ENCODE measurements at places on chromosomes 6 and 20.

- DNase-seq, result no peak
Observed at GRCh38 chr20:32019156-32019510, 8.9 kb downstream of the CCM2L start.

DNA sequence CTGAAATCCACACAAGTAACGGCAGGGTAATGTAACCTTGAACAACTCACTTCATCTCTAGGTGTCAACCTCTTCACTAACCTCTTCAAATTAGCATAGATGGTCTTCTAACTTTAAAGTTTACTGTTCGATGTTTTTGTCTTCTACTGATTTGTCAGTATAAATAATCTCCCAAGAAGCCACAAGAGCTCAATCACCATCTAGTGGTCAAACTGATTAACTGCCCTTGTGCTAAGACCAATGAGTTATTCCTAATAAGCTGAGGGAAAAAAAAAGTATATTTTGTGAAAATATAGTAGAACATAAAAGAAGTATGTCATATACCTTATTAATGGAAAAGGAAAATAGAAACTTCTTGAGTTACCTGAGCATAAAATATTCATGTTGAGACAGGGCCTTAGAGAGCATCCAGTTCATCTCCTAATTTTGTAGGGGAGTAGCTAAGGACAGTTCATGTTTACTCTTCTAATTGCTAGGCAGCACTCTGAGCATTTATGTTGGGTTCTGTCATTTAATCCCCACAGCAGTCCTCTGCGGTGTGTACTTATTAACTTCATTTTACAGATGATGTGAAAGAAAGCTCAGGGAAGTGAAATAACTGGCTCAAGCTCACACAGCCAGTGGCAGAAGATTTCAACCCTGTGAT, 317.1 kb downstream of the ESR1 start:
- peak; percentile 83 for DNase-seq

DNA sequence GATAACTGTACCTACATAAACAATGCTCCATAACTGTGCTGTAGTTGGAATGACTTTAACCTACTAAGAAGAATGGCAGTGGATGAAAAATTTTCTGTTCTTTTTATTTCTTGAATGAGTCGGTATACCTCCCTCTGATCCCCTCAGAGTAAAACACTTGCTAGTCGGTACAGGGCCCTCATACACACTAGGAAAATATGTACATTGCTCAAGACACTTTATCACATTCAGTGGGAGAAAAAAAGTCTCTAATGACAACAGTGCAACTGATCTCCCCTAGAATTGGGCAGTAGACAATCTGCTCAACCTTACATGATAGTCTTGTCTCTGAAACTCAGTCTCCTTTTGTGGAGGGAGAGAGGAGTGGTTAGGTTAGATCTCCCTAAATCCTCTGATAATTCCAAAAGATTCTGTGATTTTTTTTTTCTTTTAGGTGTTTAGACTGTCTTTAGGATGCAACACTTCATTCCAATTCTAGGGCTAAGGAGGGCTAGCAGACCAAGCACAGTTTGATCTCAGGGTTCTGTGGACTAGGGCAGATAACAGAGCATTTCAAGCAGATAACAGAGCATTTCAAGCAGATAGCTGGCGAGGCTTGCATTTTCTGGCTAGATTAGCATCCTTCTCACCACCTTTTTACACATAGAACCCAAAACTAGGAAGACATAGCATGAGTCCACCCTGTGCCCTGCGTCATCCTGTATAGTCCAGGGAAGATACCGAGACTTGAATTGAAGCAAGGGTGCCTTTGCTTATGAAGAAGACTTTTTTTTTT, 100.3 kb upstream of the TNFAIP3 start:
- DNase-seq, result no peak

- no peak for DNase-seq
Observed at GRCh38 chr6:80480421-80481157, 374.1 kb downstream of the BCKDHB start.

DNA sequence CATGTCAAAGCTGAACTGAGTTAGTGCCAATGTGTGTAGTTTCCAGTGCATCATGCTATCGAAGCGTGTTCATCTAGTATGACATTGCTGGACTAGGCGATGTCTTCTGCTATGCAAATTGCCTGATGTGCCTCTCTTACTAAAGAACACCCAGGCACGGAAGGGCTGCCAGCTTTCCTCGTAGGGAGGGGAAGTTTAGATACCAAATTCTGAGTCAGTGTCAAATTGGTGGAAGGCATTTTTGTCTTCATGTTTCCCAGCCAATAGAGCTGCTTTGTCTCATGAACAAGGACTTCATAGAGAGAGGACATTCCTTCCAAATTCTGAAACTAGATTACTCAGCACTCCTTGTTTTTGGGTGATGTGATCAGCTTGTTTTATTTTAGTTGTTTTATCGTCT, 320.1 kb downstream of the BTBD3 start:
- peak; percentile 35 for DNase-seq

DNA sequence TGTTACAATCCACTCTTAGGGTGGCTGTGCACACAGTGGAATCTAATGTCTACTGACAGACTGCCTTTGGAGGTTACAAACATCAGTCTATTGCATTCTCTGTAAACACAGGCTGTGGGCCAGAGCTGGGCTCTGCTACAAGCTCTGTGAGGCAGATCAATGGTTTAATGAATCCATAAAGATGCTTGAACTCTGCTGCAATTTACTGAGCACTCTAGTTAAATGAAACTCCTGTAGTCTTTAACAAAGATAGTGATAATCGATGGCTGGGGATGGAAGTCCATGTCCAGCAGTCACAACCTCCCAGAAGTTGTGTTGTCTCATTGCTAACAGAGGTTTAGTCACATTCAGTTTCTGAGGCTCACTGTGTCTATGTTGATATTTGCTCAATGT, 50.5 kb downstream of the SOBP start:
- DNase-seq, result no peak

DNA sequence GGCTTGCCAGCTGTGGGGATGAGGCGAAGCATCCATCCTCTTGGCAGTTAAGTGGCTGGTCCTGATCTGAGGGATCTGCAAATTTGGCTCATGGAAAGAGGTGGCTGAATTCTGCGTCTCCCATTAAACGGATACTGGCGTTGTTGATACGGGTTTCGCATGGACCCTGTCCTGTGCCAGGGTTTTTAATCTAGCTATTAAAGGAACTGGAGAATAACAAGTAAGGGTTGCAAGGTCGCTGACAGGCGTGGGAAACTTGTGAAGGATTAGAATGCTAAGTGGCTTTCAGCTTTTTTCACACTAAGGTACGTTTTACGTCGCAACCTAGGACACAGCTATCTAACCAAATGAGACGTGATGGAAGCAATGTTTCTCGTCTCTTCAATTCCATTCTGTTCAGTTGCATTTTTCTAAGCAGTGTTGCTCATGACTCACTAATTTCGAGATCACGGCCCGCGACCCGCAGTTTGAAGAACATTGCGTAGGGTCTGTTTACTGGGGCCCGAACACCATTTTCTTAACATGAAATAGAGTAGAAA, 852 bp downstream of the GMNN start:
- peak; percentile 57 for DNase-seq

GRCh38 chr20:35271904-35272303, 6.0 kb downstream of the MMP24OS start:
- peak; percentile 75 for DNase-seq

DNA sequence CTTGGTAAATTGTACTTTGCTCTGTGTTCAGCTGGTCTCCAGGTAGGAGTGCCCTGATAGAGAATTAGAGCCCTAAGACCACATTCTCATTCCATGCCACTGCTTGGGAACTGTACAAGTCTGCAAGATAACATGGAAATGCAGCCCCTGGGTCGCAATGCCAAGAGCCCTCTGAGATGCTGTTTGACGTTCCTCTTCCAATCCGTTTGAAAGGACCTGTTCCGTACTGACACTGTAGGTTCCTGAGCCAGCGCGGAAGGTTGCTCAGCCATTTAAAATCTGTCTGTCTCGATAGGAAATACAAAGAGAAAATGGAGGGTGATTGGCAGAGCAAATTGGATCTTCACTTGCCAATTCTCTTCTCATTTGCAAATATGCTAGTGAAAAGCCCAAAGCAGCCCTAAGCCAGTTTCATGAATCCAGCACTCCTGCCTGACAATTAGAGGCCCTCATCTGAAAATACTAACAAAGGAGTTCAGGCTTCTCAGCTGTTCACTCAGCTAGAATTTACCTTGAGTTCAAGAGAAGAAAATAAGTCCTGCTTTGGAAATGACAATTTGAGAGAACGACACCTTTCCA, 100.6 kb upstream of the AFDN start:
- no peak for DNase-seq

DNA sequence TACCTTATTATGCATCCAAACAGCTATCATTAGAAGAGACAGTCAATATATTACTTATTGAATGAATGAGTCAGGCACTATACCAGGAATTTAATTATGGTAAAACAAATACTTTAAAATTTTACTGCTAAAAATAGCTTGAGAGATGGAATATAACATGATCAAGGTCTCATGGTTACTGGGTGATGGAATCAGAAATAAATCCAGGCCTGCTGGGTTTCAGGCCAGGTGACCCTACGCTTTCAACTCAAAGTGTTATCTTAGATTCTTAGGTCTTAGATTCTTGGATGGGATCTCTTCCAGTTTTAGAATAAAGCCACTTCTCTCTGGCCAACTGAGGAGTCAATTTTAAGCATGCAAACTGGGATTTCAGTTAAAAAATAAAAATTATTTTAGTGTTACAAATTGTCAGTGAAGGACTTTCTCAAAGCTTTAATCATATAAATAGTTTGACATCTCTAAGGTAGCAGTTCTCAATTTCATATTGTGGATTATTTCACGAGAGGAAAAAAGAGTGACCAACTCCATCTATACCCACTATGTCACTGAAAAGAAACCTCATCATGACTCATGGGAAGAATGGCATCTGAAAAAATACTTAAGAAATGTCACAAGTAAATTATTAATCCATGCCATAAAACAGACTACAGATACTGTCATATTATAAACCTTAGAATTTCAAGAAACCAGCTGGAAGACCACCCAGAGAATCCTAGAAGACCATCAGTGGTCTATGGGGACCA, 283.4 kb upstream of the RUNX2 start:
- no peak for DNase-seq

- DNase-seq, result no peak
Observed at GRCh38 chr20:63000036-63000435, 6.7 kb downstream of the BHLHE23 start.
